ENCODE measurements at places on chromosomes 3 and 15.
A peak's percentile ranks its signal among the peaks of the same experiment; 100 is the strongest.

GRCh38 chr15:94230431-94230882 is 904 bp upstream of the MCTP2 start:
- H3K36me3 ChIP-seq = no peaks in the 10 kb centered on the region
- peaks cover 10% of the 10 kb centered on the region for H3K4me1 ChIP-seq
- DNase-seq = no peak
- H3K27ac ChIP-seq = no peak overlapping the region

- peaks cover 19% of the 10 kb centered on the region for H3K4me1 ChIP-seq
- DNase-seq = no peak
- no peak overlapping the region for H3K27ac ChIP-seq
- H3K4me3 ChIP-seq = no peak overlapping the region
- H3K36me3 ChIP-seq = no peaks in the 10 kb centered on the region
Measured at GRCh38 chr3:32422943-32423342, 31.3 kb downstream of the CMTM7 start.

GRCh38 chr3:38724392-38724736 is 74.9 kb upstream of the SCN5A start:
- no peaks in the 10 kb centered on the region for H3K36me3 ChIP-seq
- peaks cover 19% of the 10 kb centered on the region for H3K4me1 ChIP-seq
- DNase-seq = no peak
- no peak overlapping the region for H3K4me3 ChIP-seq
- H3K27me3 ChIP-seq = no peaks in the 10 kb centered on the region

DNA sequence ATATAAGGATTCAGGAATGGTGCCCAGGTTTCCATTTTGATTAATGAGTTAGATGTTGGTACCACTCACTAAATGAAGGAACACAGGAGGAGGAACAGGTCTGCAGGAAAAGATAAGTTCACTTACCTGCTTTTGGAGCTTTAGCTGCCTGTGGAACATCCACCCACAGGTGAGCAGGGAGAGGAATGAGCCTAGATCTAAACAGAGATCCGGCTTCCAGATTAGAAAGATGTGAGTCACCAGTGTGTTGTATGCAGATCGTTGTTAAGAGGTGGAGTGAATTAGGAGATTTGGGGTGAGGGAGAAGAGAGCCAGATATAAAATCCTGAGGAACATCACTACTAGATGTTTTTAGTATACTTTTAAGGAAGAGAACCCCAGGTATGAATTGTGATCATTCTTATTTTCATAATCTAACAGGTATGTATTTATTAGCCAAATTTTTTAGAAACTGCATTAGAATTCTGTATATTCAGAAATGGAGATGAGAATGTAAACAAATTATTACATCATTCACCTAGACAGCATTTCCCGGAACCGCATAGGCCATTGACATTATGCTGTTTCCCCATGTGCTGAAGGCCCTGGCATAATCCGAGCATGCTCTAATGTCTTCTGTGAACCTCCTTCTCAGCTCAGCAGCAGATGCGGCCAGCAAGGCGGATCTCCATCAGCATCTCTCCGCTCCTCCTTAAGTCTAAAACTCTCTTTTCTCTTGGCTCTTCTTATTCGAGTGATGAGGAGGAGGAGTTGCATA is 118.2 kb downstream of the KLHL25 start:
- no peak overlapping the region for H3K4me3 ChIP-seq
- no peak overlapping the region for H3K27ac ChIP-seq
- H3K36me3 ChIP-seq = peaks cover 12% of the 10 kb centered on the region
- DNase-seq = no peak
- H3K4me1 ChIP-seq = peaks cover 16% of the 10 kb centered on the region

- H3K27ac ChIP-seq = no peak overlapping the region
- H3K4me3 ChIP-seq = no peak overlapping the region
- DNase-seq = no peak
- H3K4me1 ChIP-seq = no peaks in the 10 kb centered on the region
Measured at GRCh38 chr3:31499281-31499680, 33.4 kb upstream of the STT3B start.

DNA sequence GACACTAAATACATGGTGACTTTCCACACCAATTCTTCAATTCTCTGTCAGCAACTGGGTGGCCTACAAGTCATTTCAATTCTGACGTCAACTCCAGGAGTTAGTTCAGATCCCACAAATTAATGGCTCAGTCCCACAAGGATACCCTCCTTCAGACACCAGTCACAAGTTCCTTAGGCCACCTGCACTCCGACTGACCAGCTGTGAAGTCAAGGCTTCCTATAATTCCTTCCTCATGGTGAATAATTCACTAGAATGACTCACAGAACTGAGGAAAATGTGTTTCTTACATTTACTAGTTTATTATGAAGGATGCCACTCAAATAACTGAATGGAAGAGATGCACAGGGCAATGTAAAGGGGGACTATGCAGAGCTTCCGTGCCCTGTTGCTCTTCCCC is 6.3 kb upstream of the PIAS1 start:
- no peaks in the 10 kb centered on the region for H3K4me1 ChIP-seq
- no peaks in the 10 kb centered on the region for H3K36me3 ChIP-seq
- no peaks in the 10 kb centered on the region for H3K27me3 ChIP-seq
- no peak overlapping the region for H3K4me3 ChIP-seq
- no peak for DNase-seq

GRCh38 chr3:149964291-149964690 is 6.4 kb downstream of the PFN2 start:
- no peak overlapping the region for H3K27ac ChIP-seq
- H3K27me3 ChIP-seq = no peaks in the 10 kb centered on the region
- H3K4me3 ChIP-seq = no peak overlapping the region

DNA sequence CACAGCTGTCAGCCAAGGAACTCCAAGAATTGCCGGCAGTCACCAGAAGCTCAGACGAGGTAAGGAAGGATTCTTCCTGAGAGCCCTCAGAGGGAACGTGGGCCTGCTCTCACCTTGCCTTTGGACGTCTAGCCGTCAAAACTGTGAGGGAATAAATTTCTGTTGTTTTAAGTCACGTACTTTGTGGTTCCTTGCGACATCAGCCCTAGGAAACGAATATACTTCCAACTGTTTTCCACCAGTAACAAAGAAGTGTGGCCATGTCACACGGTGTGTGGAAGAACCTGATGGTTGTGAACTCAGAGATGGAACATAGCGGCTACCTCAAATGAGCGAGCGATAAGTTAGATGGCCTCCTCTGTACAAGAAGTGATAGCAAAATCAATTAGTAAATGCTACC is 41.0 kb upstream of the B3GNT5 start:
- H3K27ac ChIP-seq = no peak overlapping the region
- H3K27me3 ChIP-seq = no peaks in the 10 kb centered on the region
- no peaks in the 10 kb centered on the region for H3K4me1 ChIP-seq
- no peak overlapping the region for H3K4me3 ChIP-seq
- no peak for DNase-seq

DNA sequence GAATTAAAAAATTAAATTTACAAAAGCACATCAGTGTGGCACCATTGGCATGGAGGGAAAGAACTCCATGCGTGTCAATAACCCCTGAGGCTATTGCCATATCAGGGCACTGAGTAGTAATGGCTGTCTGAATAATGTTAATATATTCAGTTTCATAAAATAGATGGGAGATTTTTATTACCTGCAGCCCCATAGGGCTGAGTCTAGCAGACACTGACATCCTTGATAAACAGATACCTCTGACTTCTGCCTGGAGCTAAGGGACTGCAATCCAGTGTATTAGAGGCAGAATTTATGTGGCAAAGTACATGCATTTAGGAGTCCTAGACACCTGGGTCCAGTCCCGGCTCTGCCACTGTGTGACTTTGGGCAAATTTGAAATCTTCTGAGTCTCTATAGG is 38.8 kb upstream of the SV2B start:
- H3K4me3 ChIP-seq = no peak overlapping the region
- no peaks in the 10 kb centered on the region for H3K4me1 ChIP-seq
- H3K27ac ChIP-seq = no peak overlapping the region
- DNase-seq = no peak

GRCh38 chr15:92184142-92184541 is 209.5 kb upstream of the ST8SIA2 start:
- H3K36me3 ChIP-seq = no peaks in the 10 kb centered on the region
- H3K4me3 ChIP-seq = no peak overlapping the region
- no peak overlapping the region for H3K27ac ChIP-seq

- peaks cover 12% of the 10 kb centered on the region for H3K4me1 ChIP-seq
- H3K27ac ChIP-seq = no peak overlapping the region
- H3K36me3 ChIP-seq = no peaks in the 10 kb centered on the region
- DNase-seq = no peak
- no peaks in the 10 kb centered on the region for H3K27me3 ChIP-seq
- H3K4me3 ChIP-seq = no peak overlapping the region
Measured at GRCh38 chr3:115246461-115247020, 99.5 kb upstream of the ZBTB20 start.

- H3K27ac ChIP-seq = no peak overlapping the region
- no peak overlapping the region for H3K4me3 ChIP-seq
- H3K27me3 ChIP-seq = no peaks in the 10 kb centered on the region
- DNase-seq = no peak
Measured at GRCh38 chr15:72579814-72580213, 74.7 kb upstream of the GOLGA6B start.

- H3K27me3 ChIP-seq = no peaks in the 10 kb centered on the region
- peaks cover 11% of the 10 kb centered on the region for H3K4me1 ChIP-seq
- H3K36me3 ChIP-seq = no peaks in the 10 kb centered on the region
- no peak overlapping the region for H3K27ac ChIP-seq
- H3K4me3 ChIP-seq = no peak overlapping the region
Measured at GRCh38 chr3:138440596-138440995, 6.2 kb downstream of the ESYT3 start.

DNA sequence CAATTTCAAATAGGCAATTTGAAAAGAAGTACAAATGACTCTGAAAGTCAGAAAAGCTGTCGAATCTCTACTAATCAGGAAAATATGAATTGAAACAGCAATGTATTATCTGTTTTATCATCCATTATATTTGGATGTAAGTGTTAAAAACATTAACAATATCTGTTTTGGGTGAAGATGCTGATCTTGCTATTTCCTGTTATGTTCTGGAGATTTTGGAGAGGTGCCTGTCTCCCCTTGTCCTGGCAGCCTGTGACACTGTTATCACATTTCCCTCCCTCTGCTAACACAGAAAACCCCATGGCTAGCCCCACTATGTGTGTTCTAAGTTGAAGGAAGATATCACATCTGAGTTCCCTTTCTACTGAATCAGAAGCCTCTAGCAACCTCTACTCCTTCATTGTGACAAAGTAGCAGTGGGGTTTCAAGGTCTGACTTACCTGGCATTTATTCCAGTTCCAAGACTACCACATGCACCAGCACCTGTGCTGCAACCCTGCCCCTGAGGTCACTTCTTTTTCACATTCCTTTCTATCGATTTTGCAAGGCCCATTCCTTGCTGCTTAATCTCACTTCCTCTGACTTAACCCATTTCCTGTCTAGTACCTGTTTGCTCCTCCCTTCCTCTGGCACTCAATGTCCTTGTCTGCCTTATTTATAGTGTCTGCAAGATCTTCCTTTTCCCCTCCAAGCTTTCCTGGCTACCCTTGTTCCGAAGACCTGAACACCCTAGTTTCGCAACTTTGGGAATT is 95.5 kb upstream of the COL8A1 start:
- DNase-seq = no peak
- no peaks in the 10 kb centered on the region for H3K27me3 ChIP-seq
- no peak overlapping the region for H3K27ac ChIP-seq
- no peak overlapping the region for H3K4me3 ChIP-seq
- no peaks in the 10 kb centered on the region for H3K36me3 ChIP-seq
- peaks cover 21% of the 10 kb centered on the region for H3K4me1 ChIP-seq

GRCh38 chr3:3560591-3561311 is 238.5 kb upstream of the LRRN1 start:
- no peak overlapping the region for H3K4me3 ChIP-seq
- no peaks in the 10 kb centered on the region for H3K27me3 ChIP-seq
- peak overlapping the region; percentile 86 for H3K27ac ChIP-seq
- DNase-seq = no peak
- no peaks in the 10 kb centered on the region for H3K36me3 ChIP-seq
- peaks cover 23% of the 10 kb centered on the region for H3K4me1 ChIP-seq

GRCh38 chr3:122975163-122975923 is 52.2 kb downstream of the SEMA5B start:
- no peak overlapping the region for H3K4me3 ChIP-seq
- H3K36me3 ChIP-seq = no peaks in the 10 kb centered on the region
- no peaks in the 10 kb centered on the region for H3K27me3 ChIP-seq

Measured in thoracic aorta (tissue), 2 donors.